Fibroblast of villous mesenchyme (primary cell): ENCODE measurements at places on chromosomes 2 and 18. TPM values are rescaled to one million over a fixed set of nuclear protein-coding genes. Genes with fewer than 3 reads are reported as not detected.

- no peak for DNase-seq
These were observed 19.4 kb upstream of the ZSWIM2 start for GRCh38 chr2:186868344-186868743.

GRCh38 chr2:217958884-217959225 is 43.9 kb downstream of the TNS1 start:
- no peak for DNase-seq

GRCh38 chr2:227472265-227473121 is 537 bp downstream of the AGFG1 start:
- peak; percentile 28 for DNase-seq

The DCC gene
- under 0.01 TPM in 1 of 2 replicates, not detected in the other for total RNA-seq
